ENCODE measurements at places on chromosomes 4 and X.

DNA sequence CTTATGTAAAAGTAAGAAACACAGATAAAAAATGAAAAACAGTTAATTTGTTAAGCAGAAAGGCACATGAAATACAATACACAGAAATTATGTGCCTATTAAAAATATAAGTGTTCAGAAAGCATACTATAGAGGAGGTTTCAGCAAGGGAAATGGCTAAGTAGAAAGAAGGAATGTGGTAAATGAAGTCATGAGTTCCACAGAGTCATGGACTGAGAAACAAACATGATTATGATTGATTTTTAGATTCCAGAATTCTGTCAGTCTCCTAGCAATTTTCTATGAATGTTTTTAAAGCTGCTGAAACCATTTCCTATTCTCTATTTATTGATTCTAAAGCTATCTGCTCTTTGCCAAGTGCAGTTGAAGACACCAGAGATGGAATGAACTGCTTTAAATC lies 1398.4 kb downstream of the ARAP2 start:
- H3K4me3 ChIP-seq, result no peak overlapping the region
- no peak overlapping the region for H3K27ac ChIP-seq

DNA sequence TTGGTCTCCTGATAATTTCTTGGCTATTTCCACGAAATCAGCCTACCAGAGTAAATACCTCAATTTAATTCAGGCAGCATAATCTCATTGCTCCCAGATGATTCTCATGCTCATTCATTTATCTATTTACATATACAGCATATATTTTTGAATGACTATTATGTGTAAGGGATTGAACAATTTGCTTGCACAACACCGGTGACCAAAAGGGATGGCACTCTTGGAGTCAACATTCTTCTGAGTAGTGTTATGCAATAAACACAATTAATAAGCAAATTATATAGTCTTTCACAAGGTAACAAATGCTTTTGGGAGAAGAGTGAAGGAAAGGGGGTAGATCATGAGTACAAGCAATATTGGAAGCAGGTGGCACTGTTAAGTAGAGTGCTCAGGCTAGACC lies 1015.3 kb downstream of the ARAP2 start:
- DNase-seq, result no peak
- H3K27me3 ChIP-seq, result no peaks in the 10 kb centered on the region
- H3K36me3 ChIP-seq, result no peaks in the 10 kb centered on the region
- H3K27ac ChIP-seq, result no peak overlapping the region
- no peaks in the 10 kb centered on the region for H3K4me1 ChIP-seq

GRCh38 chr4:1566838-1567518 lies 117.1 kb downstream of the FAM53A start:
- no peak overlapping the region for H3K27ac ChIP-seq
- H3K4me3 ChIP-seq, result no peak overlapping the region
- peaks cover 27% of the 10 kb centered on the region for H3K4me1 ChIP-seq
- peaks cover 19% of the 10 kb centered on the region for H3K27me3 ChIP-seq

GRCh38 chr4:133147921-133148689 lies 989 bp upstream of the PCDH10 start:
- H3K27me3 ChIP-seq, result peaks cover 78% of the 10 kb centered on the region
- no peaks in the 10 kb centered on the region for H3K36me3 ChIP-seq

DNA sequence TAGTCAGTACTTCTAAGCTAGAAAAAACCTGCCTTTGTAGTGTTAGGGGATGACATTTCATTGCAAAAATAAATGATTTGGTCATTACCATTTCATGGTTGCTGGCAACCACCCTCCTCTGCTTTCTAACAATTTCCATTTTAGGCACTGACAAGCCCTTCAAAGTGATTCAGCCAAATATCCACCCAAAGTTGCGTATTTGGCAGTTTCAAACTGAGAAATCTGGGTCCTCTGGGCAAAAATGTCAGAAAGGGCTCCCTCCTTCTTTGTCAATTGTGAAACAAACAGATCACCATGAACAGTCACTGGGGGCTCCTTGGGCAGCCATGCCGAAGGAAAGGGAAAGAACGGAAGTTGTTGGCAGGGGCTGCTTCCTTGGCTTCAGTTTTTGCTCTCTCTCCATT lies 33.0 kb downstream of the PLAC1 start:
- H3K4me1 ChIP-seq, result peaks cover 17% of the 10 kb centered on the region
- no peak overlapping the region for H3K27ac ChIP-seq
- peaks cover 10% of the 10 kb centered on the region for H3K27me3 ChIP-seq
- DNase-seq, result no peak
- H3K36me3 ChIP-seq, result no peaks in the 10 kb centered on the region

DNA sequence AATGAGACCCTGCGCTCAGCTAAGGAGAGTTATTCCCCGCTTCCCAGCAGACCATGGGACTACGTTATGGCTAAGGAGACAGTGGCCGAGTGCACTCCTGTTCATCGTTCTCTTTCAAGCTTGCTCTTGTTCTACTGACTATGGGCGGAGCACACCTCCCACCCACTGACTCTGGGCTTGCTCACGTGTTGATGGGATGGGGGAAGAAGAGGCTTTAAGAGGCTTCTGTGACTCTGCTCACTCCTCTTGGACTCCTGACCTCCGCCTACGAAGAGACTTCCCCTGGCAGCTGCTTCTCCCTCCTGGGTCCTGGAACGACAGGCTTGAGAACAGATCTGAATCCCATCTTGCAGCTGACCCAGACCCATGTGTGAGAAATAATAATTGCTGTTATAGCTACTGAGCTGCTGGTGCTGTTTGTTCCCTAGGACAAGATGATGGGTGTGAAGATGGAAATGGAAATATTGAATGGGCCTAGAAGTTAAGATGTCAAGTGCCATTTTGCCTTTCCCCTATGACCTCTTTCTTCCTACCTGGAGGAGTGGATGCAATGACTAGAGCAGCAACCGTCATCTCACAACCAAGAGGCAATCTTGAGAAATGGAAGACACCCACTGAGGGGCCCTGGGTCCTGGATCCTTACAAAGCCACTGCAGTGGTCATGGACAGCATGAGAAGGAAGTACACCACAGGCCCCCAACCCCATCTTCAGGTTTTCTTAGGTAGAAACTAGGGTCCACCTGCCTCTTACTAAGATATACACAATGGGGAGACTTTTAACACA lies 38.7 kb upstream of the IRAK1 start:
- H3K27me3 ChIP-seq, result peaks cover 3% of the 10 kb centered on the region
- H3K4me3 ChIP-seq, result no peak overlapping the region
- peaks cover 42% of the 10 kb centered on the region for H3K4me1 ChIP-seq

GRCh38 chr4:98778206-98778605 lies 119.8 kb upstream of the TSPAN5 start:
- no peak overlapping the region for H3K4me3 ChIP-seq
- H3K4me1 ChIP-seq, result peaks cover 39% of the 10 kb centered on the region
- no peaks in the 10 kb centered on the region for H3K36me3 ChIP-seq
- H3K27me3 ChIP-seq, result no peaks in the 10 kb centered on the region
- no peak for DNase-seq
- no peak overlapping the region for H3K27ac ChIP-seq

- peaks cover 7% of the 10 kb centered on the region for H3K27me3 ChIP-seq
- H3K27ac ChIP-seq, result peak overlapping the region; percentile 19
- peaks cover 33% of the 10 kb centered on the region for H3K4me1 ChIP-seq
- no peak overlapping the region for H3K4me3 ChIP-seq
- peaks cover 15% of the 10 kb centered on the region for H3K36me3 ChIP-seq
Observed at GRCh38 chr4:38560340-38560739, 103.7 kb upstream of the KLF3 start.

- H3K36me3 ChIP-seq, result no peaks in the 10 kb centered on the region
- H3K27ac ChIP-seq, result no peak overlapping the region
- no peaks in the 10 kb centered on the region for H3K4me1 ChIP-seq
- no peak overlapping the region for H3K4me3 ChIP-seq
- no peak for DNase-seq
Observed at GRCh38 chrX:131840799-131841495, 182.2 kb upstream of the STK26 start.
